ENCODE measurements at places on chromosomes 5 and 9. TPM values are rescaled to one million over a fixed set of nuclear protein-coding genes. Genes with fewer than 3 reads are reported as not detected.

DNA sequence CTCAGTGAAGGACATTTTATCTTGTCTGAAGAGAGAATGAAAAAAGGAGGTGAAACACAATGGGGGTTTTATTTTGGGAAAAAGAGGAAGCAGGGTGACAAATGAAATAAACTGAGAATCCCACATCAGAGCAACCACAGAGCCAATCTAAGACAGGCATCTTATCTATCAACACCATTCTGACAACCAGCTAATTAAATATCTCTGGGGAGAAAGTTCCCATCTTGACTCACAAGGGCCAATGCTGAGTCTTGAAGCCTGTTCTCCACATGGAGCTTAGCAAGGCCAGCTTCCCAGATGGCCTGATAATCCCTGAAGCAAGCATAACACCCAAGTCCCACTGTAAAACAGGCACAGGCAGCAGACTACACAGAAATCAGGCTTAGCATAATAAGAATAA lies 30.4 kb downstream of the DPYSL3 start:
- no peak for DNase-seq

GRCh38 chr9:136700959-136701667 lies 11.3 kb upstream of the DIPK1B start:
- DNase-seq, result no peak

The AIF1L gene
- polyA plus RNA-seq, result 347 TPM

DNA sequence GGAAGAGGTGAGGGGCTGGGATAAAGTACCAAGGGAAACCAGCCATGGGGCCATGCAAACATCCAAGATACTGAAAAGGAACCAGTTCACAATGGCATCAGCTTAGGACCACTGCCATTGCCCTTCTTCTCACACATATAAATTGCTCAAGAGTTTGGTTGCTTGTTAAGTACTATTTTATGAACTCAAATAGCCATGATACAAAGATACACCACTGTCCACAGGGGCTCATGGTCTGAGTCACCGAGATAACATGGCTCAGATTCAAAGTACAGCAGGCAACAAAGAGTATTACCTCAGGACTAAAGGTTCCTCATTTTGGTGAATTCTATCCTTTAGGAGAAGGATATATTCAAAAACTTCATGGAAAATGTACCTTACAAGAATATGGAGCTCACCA lies 55.6 kb downstream of the FANCC start:
- no peak for DNase-seq

DNA sequence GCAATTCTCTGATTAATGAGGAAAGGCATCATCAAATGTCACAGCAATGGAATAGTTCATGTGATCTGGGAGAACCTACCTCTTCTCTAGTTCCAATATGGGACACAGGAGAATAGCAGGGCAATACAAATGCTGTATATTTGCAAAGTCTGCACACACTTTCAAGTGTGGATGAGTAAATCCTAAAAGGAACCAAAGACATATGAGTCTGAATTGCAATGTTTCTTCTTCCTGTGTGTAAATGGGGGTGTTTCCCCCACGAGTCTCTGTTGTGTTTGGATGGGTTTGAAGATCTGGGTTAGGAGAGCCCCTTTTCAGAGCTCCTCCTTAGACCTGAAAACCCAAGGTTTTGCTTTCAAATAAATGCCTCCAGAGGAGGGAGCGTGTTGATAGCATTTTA lies 26.9 kb downstream of the SLC46A2 start:
- DNase-seq, result no peak

DNA sequence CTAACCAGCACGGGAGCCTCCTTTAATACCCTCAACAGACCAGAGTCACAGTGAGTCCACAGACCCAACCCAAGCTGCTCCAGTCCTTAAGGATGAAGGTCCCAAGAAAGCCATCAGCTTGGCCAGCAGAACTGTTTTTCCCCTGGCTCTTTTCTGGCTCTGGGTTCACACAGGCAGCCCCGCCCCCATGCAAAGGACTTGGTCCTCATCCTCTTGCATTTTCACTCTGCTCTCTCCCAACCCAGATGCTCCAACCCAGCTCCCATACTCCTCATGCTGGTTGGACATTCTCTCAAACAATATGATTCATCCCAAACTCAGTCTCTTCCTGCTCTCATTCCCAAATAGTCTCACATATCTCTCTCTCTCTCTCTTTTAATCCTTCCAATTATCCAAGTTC lies 74.2 kb upstream of the SPOCK1 start:
- no peak for DNase-seq

The KIF24 gene
- polyA plus RNA-seq, result 9.2 TPM

DNA sequence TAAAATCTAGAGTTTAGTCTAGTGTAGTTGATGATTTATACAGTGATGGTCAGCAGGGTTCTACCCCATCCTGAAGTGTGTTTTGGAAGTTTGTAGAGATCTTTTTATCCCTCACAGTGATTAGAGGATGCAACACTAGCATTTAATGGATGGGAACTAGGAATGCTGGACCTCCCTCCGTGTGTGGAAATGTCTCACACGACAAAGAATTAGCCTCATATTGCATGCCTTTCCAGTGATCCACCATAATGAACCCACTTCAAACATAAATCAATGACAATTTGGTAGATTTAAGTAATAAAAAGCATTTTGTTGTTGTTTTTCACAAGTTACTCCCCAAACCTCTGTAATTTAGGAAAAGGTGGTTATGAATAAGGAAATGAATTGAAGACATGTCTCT lies 82.5 kb upstream of the LMNB1 start:
- no peak for DNase-seq

The HSD17B3 gene
- 1.4 TPM for polyA plus RNA-seq

The ATOX1 gene
- polyA plus RNA-seq, result 88.4 TPM

- DNase-seq, result no peak
These were observed 2.5 kb downstream of the DIPK1B start for GRCh38 chr9:136714893-136715274.

DNA sequence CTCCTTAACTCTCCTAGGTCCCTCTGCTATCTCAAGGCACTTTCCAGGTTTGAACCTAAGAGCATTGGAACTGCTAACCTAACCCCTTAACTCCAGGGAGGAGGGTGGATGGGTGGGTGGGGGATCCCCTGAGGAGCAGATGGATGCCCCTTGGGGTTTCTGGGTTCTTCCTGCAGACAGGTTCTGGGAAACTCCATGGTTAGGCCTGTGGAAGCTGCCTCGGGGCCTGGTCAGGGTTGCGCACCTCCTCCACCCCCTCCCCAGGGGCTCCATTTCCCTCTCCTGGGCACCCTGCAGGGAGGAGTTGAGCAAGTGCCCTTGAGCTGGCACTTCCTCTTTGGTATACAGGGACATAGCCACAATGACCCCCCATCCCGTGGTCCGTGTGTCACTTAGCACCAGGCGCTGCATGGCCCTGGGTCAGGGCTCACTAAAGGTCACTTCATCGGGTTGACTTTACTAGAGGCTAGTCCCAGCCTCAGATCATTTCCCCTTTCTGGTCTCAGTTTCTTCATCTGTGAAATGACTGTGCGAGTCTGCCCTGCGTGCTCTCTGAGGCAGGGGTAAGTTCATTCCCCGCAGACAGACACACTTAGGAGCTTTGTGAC lies 16.0 kb downstream of the CXXC5 start:
- DNase-seq, result no peak

The HMCN2 gene
- polyA plus RNA-seq, result 0.98 TPM

DNA sequence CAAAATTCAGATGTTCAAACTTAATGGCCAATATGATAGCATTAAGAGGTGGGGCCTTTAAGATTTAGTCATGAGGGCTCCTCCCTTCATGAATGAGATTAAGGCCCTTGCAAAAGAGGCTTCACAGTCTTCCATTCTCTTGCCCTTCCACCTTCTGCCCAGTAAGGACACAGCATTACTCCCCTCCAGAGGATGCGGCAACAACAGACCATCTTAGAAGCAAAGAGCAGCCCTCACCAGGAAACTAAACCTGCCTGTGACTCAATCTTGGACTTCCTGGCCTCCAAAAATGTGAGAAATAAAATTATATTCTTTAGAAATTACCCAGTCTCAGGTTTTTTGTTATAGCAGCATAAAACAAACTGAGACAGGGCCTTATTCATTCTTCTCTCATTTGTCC lies 8.2 kb downstream of the AP3B1 start:
- no peak for DNase-seq

GRCh38 chr9:136062657-136063439 lies 32.2 kb downstream of the NACC2 start:
- DNase-seq, result no peak

- DNase-seq, result no peak
These were observed 562.8 kb upstream of the RIOK2 start for GRCh38 chr5:97745817-97746216.

The WDR38 gene
- 0.22 TPM for polyA plus RNA-seq

GRCh38 chr9:99326112-99326916 lies 104.2 kb downstream of the SEC61B start:
- no peak for DNase-seq

- DNase-seq, result no peak
These were observed 132.6 kb downstream of the XRCC4 start for GRCh38 chr5:83209963-83210362.

GRCh38 chr5:65919773-65920172 lies 6.6 kb upstream of the ERBIN start:
- no peak for DNase-seq

GRCh38 chr9:33445389-33446239 lies 1.8 kb downstream of the AQP3 start:
- peak; percentile 59 for DNase-seq

- no peak for DNase-seq
These were observed 30.1 kb downstream of the ISOC1 start for GRCh38 chr5:129124608-129125007.

- no peak for DNase-seq
These were observed 900 bp upstream of the HAVCR2 start for GRCh38 chr5:157109744-157110143.

DNA sequence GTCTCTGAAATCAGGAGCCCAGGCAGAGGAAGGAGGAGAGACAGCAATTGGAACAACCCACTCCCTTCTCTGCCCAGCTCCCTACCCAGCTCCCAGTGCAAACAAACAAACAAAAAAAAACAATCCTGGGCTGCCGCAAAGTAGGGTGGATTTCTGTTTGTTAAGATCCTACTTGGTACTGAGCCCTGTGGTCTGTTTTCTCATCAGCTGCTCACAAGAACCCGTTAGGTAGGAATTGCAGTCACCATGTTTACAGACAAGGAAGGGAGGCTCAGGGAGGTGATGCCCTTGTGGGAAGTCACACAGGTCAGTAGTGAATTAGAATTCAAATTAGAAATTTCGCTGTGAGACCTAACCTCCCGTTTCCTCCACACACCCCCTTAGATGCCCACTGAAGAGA lies 128.8 kb upstream of the RAD23B start:
- no peak for DNase-seq

The ALDH7A1 gene
- polyA plus RNA-seq, result 191 TPM

The PAEP gene
- 0.42 TPM for polyA plus RNA-seq

The SGCD gene
- polyA plus RNA-seq, result 4.0 TPM

The OBP2B gene
- polyA plus RNA-seq, result not detected

DNA sequence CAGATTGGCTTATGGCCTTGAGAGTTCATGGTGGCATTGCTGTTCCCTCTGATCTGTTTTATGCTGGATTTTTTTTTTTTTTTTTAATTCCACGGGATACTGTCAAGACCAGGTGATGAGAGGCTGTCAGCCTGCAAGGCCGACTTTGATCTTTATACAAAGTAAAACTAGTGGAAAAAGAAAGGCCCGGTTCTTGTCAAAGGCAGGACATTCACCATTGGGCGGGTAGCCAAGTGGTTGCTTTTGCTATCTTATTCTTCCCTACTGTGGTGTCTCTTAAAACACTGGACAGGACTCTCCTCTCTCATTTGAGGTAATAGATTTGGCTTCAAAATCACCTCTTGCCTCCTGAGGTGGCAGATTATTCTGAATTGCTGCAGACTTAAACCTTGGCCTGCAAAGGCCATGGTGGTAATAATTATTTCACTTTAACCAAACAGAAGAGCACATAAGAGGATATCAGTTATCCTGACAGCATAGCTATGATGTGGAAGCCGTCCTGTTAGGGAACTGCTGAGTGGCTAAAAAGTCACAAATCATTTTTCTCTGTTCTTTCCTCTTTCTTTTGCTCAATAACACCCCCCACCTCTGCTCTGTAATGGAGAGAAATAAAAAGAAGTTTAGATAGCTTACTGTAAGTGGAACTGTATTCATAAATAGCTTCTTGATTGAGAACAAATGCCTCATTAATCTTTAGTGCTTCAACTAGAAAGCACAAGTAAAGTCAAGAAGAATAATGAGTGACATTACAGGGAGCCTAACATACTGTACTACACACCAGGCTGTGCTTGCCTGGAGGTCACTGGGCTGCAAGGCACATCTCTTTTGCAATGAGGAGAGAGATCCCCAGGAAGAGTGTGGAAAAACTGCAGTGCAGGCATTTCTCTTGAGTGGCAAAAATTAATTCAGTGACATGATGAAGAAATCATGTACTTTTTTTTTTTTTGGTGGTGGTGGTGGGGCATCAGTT lies 275.6 kb downstream of the KDM4C start:
- DNase-seq, result no peak

GRCh38 chr5:148653291-148653835 lies 964 bp downstream of the HTR4 start:
- DNase-seq, result no peak

DNA sequence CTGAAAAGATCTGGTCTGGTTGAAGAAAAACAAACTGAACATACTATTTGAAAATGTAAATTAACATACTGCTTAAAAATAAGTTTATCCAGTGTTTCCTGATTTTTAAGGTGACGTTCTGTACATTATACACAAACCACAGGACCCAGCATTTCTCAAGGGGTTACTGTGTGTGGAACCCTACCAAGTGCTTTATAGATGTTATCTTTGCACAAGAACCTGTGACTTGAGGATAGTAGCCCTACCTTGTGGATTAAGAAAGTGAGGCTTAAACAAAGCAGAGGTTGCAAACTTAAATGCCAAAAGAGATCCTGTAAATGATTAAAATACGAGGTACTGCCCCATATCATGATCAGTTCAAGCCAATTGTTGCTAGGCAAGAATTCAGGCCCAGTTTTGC lies 4.7 kb downstream of the KLF9 start:
- no peak for DNase-seq

- no peak for DNase-seq
These were observed 45.6 kb downstream of the COL15A1 start for GRCh38 chr9:98989036-98990000.

DNA sequence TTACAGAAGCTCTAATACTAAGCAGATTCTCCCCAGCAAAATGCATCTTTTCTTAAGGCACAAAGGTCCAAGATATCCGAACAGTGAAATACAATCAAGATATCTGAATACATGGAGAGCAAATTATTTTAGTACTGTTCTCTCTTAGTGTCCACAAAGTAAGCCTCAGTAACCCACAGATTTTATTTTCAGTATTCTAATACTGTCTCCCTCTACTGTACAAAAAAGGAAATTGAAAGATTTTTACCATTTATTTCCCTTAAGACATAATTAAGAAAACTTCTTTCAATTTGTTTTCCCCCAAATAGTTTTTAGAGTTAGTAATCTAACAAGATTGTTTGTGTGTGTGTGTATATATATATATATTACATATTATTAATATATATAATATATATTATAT lies 24.7 kb upstream of the NOL6 start:
- DNase-seq, result no peak

The SOHLH1 gene
- polyA plus RNA-seq, result not detected
